CD14-positive monocyte (primary cell): ENCODE measurements at places on chromosomes 12 and 14.

DNA sequence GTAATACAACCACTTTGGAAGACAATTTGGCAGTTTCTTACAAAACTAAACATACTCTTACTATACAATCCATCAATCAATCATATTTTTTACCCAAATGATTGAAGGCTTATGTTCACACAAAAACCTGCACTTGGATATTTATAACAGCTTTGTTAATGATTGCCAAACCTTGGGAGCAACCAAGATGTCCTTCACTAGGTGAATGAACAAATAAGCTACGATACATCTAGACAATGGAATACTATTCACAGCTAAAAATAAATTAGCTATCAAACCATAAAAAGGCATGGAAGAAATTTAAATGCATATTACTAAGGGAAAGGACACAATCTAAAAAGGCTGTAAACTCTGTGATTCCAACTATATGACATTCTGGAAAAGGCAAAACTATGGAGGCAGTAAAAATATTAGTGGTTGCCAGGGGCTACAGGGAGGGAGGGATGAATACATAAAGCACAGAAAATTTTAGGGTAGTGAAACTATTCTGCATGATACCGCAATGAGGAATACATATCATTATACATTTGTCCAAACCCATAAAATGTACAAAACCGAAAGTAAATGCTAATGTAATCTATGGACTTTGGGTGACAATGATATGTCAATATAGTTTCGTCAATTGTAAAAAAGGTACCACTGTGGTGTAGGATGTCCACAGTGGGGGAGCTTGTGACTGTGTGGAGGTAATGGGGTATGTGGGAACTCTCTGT, 70.5 kb downstream of the GPR65 start:
- DNase-seq: peak; percentile 50

DNA sequence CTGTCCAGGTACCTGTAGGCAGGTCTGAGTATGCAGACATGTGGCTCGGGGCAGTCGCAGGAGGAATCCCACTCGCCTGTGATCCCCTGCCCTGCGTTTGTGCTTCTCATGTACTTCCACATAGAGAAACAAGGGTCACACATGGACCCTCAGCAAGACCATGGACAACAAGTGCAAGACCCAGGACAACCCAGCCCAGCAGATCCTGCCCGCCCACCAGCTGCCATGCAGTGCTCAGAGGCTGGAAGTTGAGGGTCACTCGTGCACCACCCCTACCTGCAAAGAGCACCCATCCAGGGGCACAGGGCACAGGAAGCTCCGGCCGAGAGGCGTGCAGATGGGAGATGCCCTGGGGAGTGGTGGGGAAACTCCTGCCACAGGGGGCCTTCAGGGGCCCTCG, 67.5 kb upstream of the C14orf180 start:
- no peak for DNase-seq

GRCh38 chr12:57099766-57100165, 10.9 kb downstream of the NAB2 start:
- no peak for DNase-seq

GRCh38 chr14:60971271-60971670, 9.6 kb downstream of the TRMT5 start:
- DNase-seq: no peak

DNA sequence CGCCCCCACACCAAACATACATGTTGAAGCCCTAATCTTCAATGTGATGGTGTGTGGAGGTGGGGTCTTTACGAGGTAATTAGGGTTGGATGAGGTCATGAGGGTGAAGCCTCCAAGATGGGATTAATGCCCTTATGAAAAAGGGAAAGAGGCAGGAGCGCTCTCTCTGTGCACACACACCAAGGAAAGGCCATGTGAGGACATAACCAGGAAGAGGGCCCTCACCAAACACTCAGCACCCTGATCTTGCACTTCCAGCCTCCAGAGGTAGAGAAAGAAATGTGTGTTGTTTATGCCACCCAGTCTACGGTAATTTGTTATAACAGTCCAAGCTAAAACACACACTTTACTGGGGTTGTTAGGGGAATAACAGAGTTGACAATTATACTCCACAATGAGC, 14.6 kb upstream of the PITPNM2 start:
- DNase-seq: no peak

- no peak for DNase-seq
Measured at GRCh38 chr14:59588101-59588500, 11.5 kb upstream of the CCDC175 start.

- DNase-seq: no peak
Measured at GRCh38 chr14:88849716-88850115, 25.3 kb downstream of the TTC8 start.

DNA sequence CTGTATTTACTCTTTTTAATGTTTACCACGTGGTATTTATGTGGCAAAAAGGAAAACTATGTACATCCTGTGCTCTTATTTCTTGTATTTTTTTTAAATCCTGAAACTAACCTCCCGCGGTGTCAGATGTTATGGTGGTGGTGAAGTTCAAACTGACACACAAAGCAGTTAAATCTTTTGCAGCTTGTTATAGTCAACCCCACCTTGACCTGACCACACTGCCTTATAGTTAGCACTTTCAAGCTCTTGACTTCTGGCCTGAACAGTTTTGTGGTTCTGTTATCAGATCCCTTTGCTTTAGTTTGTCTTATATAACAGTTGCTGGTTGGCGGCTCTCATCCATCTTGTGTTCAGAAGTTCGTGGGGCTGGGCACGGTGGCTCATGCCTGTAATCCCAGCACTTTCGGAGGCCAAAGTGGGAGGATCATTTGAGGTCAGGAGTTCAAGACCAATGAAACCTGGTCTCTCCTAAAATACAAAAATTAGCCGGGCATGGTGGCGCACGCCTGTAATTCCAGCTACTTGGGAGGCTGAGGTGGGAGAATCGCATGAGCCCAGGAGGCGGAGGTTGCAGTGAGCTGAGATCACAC, 2.1 kb downstream of the UNG start:
- no peak for DNase-seq

DNA sequence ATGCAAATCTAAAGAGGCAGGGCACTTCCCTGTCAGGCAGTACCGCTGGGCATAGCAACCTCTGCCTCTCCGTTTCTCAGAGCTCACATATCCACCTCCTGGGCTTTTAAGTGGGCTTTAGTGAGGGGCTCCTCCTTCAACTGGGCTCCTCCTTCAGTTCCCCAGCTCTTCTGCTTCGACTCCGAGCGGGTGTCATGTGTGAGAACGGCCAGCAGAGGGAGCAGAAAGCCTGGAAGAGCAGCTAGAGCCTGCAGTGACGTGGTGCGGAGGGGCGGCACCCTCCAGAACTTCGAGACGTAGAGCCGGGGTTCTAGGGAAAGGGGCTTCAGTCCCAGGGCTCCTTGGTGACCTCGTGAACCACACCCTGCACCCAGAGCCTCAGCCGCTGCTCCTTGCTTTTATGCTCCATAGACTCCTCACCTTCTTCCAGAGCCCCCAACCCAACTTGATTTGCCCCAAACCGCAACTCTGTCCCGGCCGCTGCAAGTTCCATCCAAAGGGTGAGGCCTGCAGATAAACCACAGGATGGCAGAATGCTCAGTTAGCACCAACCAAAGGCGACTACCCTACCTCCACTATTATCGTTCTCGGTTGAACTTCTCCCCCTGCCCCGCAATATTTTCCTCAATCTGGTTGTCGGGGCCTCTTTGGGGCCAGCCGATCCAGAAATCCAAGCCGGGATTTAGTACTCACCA, 383 bp upstream of the GLI1 start:
- DNase-seq: peak; percentile 89

- DNase-seq: no peak
Measured at GRCh38 chr12:32661706-32662105, 17.4 kb upstream of the DNM1L start.

DNA sequence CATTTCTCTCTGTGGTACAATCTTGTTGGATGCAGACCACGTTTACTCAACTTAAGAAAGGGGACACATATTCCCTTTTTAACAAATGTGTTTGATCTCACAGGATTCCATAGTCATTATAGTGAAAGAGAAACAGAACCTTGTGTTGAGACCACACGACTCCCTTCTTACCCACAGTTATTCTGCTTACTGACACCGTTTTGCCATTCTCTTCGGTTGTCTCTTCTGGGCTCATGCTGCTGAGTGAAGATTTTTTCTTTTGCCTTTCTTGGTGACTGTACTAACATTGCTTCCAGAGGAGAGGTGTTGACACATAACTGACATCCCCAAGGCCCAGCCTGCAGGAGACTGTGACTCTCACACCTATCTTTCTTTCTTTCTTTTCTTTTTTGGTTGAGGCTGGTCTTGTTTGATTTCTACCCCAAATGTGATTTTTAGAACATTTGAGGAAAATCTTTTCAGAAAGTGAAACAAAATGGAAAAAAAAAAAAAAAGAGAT, 61.2 kb upstream of the OTOGL start:
- no peak for DNase-seq

- DNase-seq: no peak
Measured at GRCh38 chr12:29282031-29282816, 98.7 kb downstream of the ERGIC2 start.

DNA sequence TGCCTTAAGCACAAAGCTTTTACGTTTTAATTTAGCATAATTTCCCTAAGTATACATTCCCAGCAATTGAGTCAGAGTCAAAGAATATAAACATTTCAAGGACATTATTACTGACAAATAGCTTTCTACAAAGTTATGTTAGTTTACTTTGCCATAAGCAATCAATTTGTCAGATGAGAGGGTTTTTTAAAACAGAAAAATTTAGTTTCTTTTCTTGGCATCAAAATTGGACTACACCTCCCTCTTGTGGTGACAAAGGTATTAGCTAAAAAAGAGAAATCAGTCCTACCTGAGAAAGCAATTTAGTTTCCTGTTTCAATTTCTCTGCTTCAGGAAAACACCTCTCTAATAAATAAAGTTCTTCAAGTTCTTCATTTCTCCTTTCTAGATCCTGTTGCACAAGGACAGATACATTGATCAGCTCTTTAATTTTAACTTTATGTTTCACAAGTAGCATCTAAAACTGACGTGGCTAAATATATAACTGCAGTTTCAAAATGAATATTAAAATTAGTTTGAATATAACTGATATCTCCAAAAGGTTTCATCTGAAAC, 39.9 kb downstream of the DNAI7 start:
- peak; percentile 23 for DNase-seq

DNA sequence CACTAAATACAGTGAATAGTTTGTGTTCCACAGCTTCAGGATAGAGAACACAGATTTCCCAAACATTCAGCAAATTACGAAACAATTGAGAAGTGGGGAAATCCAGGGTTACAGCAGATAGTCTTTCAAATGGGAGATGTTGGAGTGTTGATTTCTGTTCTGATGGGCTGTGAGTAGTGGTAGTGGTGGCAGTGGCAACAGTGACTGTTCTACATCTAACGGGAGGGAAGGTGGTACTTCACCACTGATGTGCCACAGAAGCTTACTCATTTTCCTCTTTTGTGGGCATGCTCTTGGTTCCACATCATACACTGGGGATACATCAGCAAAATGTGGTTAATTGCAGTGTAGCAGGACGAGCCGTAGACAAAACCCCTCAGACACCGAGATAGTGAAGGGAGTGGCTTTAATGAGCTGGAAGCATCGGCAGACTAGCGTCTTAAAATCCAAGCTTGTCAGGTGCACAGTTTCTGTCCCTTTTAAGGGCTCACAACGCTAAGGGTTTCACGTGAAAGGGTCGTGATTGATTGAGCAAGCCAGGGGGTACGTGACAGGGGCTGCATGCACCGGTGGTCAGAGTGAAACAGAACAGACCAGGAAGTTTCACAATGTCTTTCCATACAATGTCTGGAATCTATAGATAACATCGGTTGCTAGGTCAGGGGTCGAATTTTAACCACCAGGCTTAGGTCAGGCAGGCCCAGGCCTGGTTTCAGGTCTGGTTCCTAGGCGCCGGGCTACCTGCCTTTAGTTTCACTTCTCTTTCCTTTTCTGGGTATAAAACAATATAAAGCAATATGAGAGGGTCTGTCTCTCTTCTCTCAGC, 330.6 kb upstream of the FBXO33 start:
- DNase-seq: no peak

DNA sequence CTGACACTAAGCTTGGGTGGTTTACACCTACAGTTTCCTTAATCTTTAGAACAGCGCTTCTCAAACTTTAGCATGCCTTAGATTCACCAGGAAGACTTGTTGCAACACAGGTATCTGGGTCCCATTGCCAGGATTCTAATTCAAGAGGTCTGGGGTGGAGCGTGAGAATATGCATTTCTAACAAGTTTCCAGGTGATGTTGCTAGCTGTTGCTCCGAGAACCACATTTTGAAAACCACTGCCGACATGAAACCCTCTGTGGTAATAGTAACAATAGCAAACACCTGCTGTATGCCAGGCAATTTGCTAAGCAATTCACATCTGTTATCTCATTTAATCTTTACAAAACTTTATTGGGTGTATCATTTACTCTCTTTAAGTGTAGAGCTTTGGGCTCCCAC, 58.6 kb downstream of the TRHDE start:
- no peak for DNase-seq

DNA sequence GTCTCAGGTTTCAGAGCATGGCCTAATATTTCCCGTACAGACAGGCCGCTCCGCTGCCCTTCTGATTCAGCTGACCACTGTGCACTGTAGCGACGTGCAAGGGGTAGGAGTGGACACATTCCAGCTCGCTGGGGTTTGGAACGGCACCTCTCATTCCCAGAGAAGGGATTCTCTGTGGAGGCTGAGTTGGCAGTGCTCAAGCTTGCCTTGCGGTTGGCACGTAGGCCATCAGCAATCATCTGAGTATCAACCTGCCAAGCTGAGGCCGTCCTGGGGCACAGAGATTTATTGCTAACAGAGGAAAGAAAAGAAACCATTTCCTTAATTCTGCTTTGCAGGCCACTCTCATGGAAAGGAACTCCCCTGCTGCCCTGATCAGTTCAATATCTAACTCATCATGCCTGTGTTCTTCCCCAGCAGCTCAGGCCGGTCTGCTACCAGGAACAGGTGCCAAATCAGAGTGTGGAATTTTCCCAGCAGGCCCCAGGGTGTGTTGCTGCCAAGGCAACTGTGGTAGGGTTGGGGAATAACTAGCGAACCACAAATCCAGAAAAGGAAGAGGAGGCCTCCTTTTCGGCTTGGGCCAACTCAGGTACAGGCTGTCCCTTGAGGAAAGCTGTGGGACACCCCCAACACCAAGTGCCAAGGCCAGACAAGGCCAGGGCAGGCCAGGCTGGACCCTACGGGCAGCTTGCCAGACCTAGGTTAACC, 92.5 kb downstream of the SSPN start:
- no peak for DNase-seq

GRCh38 chr12:49131051-49131893, at the start of gene TUBA1B:
TSS of gene TUBA1B (minus strand) at chr12:49131395. CDS start at chr12:49131300, 95 bp downstream.
- peak; percentile 75 for DNase-seq

GRCh38 chr12:54393207-54393609, 8.7 kb upstream of the ZNF385A start:
- no peak for DNase-seq

- DNase-seq: no peak
Measured at GRCh38 chr12:9961106-9961505, 10.1 kb upstream of the CLEC12A start.

- DNase-seq: no peak
Measured at GRCh38 chr12:59041241-59042121, 121.2 kb upstream of the LRIG3 start.

DNA sequence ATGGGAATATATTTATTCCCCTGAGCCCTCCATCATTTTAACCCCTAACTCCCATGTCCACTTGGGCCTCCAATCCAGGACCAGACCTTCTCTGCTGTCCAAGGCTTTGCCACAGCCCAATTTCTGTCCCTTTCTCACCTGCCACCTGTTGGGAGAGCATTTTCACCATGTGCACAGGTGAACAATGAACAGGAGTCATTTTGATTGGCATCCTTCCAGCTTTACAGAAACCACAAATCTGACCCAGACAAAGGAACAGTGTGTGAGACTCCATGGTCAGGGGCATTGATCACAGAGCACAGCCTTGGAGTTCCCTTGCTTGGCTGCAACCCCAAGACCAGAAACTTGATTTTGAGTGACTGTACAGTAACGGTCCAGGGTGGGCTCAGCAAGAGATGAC, 91.9 kb downstream of the CRACR2A start:
- no peak for DNase-seq

- DNase-seq: peak; percentile 44
Measured at GRCh38 chr12:101876322-101876860, 989 bp upstream of the DRAM1 start.
